Stimulated activated CD8-positive, alpha-beta memory T cell treated with anti-CD3 and anti-CD28 coated beads, Interleukin-4, amount 100 ng/mL, for 4 hours (primary cell): ENCODE measurements at places on chromosomes 16 and 17.

DNA sequence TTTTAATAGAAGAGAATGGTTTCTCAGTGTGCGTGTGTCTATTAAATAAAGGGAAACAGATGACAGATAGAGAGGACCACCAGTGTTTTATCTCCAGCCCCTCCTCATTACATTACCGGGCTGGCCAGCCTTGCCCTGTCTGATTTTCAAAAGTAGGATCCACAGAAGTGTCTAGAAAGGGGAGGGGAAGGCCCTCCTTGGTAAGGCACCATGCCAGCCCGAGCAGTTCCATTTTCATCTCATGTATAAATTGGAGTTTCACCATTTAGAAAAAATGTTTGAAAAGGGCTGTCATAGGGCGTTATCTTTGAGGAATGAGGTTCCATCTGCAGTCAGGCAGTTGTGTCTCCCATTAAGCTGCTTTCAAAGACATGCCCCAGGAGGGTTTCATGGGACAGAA, 96.7 kb downstream of the SOCS1 start:
- no peak for DNase-seq

- no peak for DNase-seq
Observed at GRCh38 chr16:88476817-88477397, 23.8 kb downstream of the ZFPM1 start.

DNA sequence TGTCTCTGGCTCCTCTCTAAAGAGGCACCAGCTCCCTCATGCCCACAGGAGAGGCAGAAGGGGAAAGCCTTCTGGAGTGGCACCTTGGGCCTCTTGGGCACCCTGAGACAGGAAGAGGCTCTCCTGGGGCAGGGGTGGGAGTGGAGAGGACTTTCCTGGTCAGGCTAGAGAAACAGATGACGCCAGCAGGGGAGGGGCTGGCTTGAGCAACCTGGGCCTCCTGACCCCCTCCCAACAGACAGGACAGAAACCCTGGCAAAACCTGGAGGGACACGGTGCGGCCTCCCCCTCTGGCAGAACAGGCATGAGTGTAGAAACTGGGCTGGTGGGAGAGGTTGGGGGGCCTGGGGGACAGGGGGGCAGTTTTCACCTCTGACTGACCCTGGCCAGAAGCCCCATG, 6.1 kb downstream of the SMIM5 start:
- DNase-seq: no peak

DNA sequence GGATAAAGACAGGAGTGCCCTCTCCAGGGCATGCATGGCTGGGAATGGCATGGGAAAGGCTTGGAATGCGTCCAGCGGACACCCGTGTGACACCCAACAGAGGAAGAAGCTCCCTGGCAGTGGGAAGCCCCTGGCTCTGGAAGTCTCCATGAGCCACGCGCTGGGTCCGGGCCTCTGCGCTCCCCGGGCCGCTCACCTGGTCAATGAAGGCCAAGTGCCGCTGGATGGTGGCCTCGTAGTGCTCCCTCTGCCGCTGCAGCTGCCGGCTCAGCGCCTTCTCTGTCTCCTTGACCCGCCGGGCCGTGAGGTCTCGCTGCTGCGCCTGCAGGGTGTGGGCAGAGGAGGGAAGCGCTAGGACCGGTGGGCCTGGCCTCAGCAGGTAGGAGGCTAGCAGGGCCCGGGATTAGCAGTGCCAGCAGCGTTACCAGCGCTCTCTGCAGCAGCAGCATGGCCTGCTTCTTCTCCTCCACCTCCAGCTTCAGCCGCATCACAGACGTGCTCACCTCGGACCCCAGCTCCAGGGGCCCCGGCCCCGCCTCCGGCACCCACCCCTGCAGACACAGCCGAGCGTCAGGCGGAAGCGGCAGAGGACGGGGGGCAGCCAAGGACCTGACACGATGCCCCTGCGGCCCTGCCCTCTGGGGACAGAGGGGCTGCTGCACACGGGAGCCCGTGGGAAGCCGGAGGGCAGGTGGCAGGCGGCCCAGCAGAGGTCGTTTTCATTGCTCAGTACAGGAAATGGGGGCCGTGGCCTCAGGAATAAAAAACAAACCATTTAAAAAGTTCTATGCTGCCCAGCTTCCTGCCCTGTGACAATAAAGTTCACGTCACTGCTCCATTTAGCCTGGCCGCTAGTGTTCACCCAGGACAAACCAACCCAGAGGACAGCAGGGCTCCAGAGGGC, 26.0 kb downstream of the CEP131 start:
- DNase-seq: no peak

- no peak for DNase-seq
Observed at GRCh38 chr16:66746048-66746447, 5.4 kb downstream of the DYNC1LI2 start.

DNA sequence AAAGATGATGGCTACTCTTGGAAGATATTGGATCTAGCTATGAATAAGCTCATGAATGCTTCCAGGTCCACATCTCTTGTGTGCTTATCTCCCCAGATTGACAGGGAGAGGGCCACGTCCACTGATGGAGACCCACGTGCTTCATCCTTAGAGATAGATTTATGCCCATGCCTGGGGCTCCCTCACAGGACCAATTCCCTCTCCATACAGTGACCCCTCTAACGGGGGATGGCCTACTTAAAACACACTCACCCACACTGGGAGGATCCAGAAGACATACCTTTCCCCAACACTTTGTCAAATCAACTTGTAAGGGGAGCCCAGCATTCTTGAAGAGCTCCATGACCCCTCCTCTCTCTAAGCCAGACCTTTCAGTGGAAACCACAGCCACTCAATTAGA, 169.7 kb upstream of the CDH5 start:
- no peak for DNase-seq

DNA sequence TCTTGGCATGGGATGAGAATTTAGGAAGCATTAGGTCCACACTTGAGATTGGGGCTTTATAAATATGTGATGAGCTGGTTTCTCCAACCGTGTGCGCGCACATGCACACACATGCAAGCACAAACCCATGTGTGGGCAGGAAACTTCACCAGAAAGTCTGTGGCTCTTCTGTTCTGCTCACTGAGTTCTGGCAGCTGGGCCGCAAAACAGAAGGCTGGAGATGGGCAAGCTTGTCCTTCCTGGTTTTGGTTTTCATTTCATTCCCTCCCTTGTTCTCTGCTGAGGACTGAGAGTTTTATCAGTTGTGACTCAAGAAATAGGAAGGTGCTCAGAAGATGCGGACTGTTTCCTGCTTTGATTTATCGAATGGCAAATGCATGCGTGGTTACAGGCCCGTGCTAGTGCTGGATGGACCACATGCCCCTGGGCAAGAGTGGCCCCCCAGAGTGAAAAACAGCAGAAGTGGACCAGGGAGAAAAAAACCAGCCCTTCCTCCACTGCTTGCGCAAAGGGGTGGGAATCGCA, 14.1 kb downstream of the MAP3K14 start:
- DNase-seq: no peak

DNA sequence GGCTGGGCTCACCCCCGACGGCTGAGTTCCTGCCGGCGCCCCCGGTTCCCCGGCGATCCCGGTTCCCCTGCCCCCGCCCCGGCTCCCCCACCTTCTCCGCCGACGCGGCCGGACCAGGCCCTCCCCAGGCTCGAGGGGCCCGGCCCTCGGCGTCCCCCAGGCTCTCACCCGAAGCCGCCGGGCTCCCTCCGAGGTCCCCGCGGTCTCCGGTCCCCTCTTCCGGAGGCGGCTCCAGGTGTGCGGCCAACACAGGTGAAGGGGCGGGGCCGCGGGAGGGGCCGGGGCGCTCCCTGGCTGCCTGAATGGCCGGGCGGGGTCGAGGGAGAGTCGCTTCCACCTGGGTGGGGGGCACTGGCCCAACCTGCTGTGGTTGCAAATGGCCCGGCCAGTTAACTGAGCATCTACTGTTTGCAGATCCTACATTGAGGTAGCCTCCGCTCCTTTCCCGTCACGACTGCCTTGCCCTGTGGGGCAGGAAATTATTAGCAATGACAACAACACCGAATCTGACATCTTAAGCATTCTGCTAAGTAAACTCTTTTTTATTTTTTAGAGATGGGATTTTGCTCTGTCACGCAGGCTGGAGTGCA, at the start of gene BICDL2:
TSS of gene BICDL2 (minus strand) at position 219 of the 590 bp plus-strand sequence. CDS start 1,448 bp downstream, outside the sequence.
- no peak for DNase-seq

- no peak for DNase-seq
Observed at GRCh38 chr17:57002904-57003303, 25.0 kb downstream of the SCPEP1 start.

DNA sequence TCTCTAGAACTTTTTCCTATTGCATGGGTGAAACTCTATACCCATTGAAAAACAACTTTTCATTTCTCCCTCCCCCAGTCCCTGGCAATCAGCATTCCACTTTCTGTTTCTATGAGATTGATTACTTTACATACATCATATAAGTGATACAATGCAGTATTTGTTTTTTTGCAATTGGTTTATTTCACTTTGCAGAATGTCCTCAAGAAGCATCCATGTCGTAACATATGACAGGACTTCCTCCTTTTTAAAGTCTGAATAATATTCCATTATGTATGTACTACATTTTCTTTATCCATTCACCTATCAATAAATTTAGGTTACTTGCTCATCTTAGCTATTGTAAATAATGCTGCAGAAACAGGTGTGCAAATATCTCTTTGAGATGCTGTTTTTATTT, 8.8 kb downstream of the IL21R start:
- DNase-seq: no peak

GRCh38 chr16:67449336-67449735, 18.4 kb downstream of the HSD11B2 start:
- no peak for DNase-seq

DNA sequence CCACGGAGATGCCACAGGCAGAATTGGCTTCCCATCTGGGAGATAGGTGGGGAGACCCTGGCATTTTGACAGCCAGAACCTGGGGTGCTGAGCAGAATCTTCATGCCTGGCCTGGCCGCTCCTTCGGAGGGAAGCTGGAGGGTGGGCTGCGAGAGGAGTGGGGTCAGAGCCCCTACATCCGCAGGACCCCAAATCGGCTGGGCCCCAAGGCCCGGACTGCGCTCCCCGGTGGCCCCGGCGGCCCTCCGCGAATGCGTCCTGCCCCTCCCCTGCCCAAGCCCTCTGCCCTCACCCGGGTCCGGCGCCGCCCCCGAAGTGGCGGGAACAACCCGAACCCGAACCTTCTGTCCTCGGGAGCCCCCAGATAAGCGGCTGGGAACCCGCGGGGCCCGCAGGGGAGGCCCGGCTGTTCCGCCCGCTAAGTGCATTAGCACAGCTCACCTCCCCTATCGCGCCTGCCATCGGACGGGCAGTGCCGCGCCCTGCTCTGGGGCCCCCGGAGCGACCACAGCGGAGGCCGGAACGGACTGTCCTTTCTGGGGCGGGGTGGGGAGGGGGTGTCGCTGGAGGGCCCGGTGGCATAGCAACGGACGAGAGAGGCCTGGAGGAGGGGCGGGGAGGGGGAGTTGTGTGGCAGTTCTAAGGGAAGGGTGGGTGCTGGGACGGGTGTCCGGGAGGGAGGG, 850 bp upstream of the PNMT start:
- DNase-seq: no peak

DNA sequence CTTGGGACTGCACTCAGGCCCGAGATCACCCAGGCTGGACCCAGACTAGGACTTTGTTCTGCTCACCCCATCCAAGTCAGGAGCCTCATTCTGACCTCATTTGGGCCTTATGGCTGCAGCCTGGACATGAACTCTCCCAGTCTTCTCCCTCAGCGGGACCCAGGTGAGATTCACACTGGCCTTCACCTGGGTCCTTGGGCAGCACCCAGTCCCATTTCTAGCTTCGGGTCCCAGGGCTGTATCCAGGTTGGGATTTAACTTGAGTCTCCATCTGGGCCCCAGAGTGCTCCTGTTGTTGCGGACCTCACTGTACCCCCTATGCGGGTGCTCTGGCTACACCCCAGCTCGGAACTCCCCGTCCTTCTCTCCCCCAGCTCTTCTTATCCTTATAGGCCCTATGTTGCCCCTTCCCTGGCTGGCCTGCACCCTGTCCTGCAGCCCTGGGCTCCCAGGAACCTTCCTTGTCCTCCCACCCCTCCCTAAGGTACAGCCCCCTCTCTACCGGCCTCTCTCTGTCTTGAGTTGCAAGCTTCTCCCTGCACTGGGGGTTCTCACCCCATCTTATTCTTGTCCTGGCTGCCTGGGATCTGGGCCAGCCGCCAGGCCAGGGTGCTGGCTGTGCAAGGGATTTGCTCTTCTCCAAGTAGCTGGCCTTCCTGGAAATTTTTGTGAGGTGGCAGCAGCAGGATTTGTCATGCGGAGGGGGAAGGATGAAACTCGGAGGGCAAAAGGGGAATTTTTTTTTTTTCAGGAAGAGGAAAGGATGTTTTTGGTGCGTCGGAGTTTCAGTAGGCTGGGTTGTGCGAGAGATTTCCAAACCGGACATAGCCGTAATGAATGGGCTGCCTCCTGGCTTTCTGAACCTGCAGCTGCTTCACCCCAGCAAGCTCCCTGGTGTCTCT, 904 bp downstream of the MAP2K3 start:
- DNase-seq: no peak

- DNase-seq: no peak
Observed at GRCh38 chr16:8998108-8998507, 34.4 kb upstream of the USP7 start.

- DNase-seq: no peak
Observed at GRCh38 chr17:8557176-8557806, 73.2 kb downstream of the MYH10 start.

- DNase-seq: no peak
Observed at GRCh38 chr17:58991718-58992331, 114.9 kb downstream of the TRIM37 start.

DNA sequence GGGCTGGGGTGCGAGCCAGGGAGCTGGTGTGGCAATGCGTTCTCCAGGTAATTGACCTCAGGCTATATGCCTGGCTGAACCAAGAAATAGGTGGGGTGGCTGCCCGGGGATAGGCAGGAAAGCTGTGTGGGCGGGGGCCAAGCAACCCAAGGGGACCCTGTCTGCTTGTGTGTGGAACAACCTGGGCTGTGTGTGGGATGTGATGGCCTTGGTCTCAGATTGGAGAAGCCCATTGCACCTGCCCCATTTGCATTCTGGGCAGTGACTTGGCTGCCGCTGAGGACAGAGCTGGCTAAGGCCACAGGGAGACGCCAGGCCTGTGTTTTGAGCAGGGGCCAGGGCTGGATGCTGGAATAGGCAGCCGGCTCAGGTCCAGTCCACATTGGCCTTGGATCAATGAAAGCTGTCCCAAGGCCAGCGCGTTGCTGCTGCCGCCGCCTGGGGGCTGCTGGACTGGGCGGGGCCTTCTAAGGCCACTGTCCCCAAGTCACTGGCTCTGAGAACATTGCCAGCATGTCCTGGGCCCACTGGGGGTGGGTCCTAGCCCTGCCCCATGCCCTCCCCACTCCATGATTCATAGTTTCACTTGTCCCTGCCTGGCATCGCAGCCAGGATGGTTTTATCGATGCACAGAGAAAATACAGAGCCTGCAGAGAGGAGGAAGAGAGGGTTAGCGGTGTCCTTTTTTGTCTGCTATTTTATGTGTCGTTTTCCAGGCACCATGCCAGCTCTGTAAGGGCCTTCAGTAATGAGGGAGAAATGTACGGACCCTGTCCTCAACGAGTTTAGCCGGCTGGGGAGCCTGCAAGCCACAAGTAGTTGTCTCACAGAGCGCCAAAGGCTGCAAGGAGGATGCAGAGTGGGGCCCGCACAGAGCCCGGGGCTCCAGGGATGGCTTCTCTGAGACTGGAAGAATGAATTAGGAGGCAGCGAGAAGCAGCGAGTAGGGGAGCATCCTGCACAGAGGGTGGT, 43.9 kb downstream of the NKD1 start:
- no peak for DNase-seq
